Stimulated activated CD4-positive, alpha-beta T cell treated with anti-CD3 and anti-CD28 coated beads, TNF-alpha, amount 100 ng/mL, for 48 hours (primary cell): ENCODE measurements at places on chromosomes 12 and 14.

- no peak for DNase-seq
Measured at GRCh38 chr12:88775742-88776151, 195.5 kb upstream of the KITLG start.

DNA sequence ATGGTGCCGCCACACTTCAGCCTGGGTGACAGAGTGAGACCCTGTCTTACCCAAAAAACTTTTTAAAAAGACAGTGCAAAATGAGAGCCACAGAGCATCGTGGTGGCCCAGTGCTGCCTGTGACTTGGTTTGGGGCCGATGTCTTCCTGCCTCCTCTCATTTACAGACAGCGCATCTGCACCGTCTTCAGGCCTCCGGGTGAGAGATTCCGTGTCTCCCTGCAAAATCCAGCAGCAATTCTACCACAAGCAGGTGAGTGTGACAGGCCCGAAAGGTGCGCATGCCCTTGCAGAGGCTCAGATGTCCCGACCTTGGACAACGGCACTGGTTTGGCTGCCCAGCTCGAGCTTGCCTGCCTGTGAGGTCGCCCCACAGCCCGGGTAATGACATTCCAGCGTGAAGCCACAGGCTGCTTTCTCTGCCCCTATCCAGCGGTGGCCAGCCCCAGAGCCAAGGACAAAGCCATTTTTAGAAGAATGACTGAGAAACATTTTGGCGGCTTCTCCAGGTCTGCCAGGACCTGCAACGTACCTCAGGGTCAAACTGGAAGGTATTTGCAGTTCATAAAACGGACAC, 70.3 kb upstream of the RFLNA start:
- no peak for DNase-seq

- DNase-seq: no peak
Measured at GRCh38 chr14:91388551-91388975, 29.1 kb downstream of the CCDC88C start.

DNA sequence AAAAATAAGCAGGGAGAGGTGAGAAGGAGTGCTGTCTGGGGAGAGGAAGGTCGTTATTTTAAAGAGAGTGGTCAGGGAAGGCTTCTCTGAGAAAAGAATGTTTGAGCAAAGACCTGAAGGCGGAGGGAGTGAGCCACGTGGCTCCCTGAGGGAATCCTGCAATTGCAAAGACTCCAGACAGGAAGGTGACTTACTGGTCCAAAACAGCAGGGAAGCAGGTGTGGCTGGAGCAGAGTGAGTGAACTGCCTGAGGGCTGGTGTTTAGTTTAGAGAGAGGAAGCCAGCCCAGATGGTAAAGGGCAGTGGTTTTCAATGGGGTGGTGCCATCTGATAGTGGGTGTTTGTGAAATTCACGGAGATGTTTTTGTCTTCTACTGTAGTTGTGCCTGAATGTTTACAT, 58.8 kb upstream of the LTA4H start:
- no peak for DNase-seq

GRCh38 chr14:89107626-89108025, 283.2 kb downstream of the TTC8 start:
- no peak for DNase-seq

- DNase-seq: no peak
Measured at GRCh38 chr14:75088566-75089373, 19.3 kb downstream of the ZC2HC1C start.

DNA sequence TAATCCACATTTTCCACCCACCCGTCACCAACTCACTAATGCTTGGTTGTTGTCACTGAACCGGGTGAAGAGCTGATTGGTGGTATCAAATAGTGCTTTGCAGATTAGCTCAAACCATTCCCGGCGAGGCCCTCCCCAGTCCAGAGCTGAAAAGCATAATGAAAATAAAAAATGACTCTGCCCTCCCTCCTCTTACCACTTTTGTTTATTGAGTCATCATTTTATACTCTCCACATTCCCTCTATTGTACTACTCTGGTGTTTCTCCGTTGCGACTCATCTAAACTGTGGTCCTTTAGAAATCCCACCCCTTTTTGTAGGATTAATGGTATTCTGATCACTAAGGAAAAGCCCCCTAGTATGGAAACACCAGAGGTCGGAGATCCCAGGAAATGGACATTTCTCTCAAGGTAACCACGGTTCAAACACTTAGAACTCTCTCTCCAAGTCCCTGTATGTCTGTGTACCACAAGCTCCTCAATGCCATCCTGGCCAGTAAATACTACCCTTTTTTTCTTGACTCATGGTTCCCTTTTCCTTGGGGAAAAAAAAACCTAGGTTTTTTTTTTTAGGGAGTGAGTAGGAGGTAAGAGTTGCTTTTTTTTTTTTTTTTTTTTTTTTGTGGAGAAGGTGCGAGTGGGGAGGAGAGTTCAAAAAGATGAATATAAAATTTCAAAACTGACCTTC, 42.0 kb downstream of the AREL1 start:
- no peak for DNase-seq

GRCh38 chr12:32290411-32290810, 108.9 kb upstream of the FGD4 start:
- DNase-seq: no peak

DNA sequence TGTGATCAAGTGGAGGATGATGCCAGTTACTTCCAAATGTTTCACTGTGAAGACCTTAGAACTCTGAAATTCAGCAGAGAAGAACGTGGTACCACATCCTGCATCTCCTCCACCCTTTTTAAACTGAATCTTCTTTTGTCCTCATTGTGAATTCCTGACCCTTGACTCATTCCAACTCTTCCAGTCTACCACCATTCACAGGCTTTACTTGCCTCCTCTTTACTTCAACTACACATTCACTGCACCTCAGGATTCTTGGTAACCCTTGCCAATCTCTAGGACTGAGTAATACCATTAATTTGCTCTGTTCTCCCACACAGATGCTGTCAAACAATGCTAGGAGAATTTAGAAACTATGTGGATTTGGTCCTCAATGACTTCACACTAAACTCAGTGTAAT, 37.3 kb downstream of the PPP1R12A start:
- DNase-seq: no peak

DNA sequence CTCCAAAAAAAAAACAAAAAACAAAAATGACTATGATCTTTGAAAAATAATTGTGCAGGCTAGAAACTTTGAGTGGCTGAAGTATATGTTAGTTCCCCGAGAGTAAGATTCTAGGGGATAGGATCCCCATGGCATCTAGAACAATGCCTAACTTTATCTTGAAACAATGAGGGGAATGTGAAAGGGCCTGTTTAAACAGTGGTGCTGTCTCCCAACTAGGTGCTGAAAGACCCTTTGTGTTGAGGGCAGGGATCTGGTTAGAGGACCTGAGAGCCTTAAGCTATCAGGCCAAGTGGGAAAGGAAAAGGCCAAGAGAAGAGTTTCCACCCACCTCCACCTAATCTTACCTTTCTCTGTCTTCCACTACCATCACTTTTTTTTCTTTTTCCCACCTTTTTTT, 6.8 kb upstream of the YLPM1 start:
- no peak for DNase-seq

GRCh38 chr12:92425165-92425564, 277.6 kb upstream of the PLEKHG7 start:
- no peak for DNase-seq

DNA sequence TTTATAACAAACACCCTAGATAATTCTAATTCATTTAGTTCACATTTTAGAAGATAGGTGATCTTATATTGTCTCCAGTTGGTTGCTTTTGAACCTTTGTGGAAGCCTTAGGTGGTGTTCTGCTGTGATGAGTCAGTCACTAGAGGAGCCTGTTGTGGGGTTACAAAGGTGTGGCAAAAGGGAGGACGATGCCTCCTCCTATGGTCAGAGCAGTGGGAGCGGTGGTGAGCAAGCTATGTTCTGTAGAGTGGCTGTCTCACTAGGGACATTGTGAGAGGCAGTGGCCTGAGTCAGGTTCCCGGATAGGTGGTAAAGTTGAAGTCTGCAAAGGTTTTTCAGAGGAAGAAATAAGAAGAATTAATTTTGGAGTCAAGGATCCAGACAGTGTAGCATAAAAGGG, 71.6 kb upstream of the USP44 start:
- DNase-seq: no peak

DNA sequence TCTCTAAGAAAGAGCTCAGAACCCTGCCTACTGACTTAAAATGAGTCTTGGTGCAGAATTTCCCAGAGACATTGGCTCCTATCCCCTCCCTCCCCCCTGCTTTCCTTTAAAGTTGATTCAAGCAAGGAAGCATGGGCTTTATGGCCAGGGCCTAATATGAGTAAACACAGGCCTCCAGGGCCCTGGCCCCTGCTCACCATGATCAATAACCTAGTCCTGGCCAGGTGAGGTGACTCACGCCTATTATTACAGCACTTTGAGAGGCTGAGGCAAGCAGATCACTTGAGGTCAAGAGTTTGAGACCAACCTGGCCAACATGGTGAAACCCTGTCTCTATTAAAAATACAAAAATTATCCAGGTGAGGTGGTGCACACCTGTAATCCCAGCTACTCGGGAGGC, 165.1 kb upstream of the TMCC3 start:
- no peak for DNase-seq

GRCh38 chr12:109930028-109930800, 30.1 kb downstream of the TCHP start:
- no peak for DNase-seq
